ENCODE measurements at places on chromosomes 6 and 20. TPM values are rescaled to one million over a fixed set of nuclear protein-coding genes. Genes with fewer than 3 reads are reported as not detected.

Gene ADTRP
- total RNA-seq, result 49.4 TPM

Gene CST11
- total RNA-seq, result not detected

Gene CST1
- not detected for total RNA-seq

DNA sequence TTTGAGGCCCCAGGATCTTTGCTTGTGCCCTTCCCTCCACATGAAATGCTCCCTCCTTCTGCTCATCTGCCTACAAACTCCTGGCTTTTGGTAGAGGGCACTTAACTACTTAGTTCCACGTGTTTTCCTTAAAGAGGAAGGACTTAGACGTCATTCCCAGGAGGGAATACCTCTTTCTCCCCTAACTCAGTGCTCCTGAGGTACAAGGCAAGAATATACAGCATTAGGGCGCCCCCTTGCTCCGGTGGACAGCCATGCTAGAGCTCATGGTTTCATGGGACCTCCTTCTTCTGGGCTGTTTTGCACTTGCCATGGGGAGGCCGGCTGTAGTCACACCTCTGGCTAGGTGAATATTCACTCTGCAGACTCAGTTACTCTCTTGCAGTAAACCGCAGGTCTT lies 93.8 kb upstream of the LY86 start:
- peak; percentile 74 for DNase-seq

DNA sequence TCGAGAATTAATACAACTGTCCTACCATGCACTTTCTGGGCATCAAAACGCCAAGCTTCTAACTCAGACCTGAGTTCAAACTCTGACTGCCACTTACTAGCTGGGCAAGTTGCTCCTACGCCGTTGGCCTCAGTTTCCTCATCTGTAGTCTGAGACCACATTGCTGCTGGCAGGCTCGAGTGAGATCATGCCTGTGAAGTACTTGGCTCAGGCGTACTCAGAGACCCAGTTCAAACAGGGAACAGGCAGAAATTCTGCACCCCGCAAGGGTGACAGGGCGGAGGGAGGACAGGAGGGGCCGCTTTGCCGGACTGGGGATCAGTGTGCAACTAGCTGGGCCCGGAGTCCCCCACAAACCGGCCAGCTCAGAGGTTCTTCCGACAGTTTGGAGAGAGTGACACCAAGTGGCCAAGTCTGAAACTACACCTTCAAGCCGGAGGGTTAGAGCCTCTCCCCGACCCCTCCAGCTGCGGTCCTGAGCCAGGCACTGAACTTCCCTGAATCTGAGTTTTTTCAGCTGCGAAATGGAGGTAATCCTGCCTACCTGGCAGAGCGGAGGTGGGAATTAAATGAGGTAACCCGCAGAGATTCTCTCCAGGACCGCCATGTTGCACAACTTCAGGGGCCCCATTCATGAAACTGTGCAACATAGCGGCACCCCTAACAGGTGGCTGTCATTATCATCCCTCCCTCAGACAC lies 46.0 kb upstream of the PTPN1 start:
- DNase-seq, result peak; percentile 59

DNA sequence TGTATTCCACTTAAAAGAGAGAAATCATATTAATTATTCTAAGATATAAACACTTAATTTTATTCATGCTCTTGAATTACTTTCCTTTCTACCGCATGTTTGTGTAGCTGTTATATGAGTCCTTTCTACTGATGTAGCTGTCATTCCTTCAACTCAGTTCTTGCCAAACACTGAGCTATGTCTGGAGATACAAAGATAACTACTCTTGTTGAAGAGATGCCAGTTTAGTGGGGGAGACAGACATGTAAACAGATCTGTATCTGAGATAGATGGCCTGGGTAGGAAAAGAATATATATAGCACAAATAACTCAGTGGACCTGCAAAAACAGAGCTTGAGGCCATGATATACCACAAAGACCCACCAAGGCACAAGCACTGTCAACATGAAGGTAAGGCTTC lies 157.3 kb downstream of the BTBD9 start:
- no peak for DNase-seq

DNA sequence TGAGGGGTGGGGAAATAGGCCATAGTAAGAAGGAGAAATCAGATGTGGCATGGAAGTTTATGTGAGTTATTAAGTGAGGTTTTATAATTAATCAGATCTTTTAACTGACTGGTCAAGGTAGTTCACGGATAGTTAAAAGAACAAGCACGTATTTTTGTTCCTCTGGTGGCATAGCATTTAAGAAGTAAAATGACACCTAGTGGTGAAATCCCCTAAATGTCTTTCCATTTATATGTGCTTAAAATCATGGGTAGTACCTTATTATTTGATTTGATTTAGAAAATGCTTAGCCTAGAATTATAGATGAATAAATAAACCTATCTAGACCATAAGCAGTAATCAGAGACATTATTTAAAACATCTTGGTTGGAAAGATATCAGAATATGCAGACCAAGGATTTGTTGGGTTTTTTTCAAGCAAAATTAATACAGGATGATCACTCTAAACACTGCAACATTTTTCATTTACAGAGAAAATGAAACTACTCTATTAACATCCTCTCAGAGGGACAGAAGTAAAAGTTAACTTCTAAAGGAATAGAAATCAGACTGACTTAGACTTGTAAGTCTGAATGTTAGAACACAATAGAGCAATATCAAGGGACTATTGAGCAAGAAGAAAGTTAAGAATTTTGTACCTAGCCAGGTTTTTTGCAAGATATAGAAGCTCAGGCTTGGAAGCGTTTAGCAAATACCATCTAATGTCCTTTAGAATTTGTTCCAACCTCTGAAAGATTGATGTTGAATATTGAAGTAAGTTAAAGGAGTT lies 81.1 kb downstream of the STXBP5 start:
- no peak for DNase-seq

GRCh38 chr20:53176134-53176533 lies 204.0 kb downstream of the TSHZ2 start:
- no peak for DNase-seq

Gene PEX3
- total RNA-seq, result 11.9 TPM

Gene DSP
- total RNA-seq, result not detected

Gene MDFI
- total RNA-seq, result not detected

Gene NKAPL
- 0.12 TPM for total RNA-seq

GRCh38 chr6:32050562-32050961 lies 12.3 kb downstream of the CYP21A2 start:
- no peak for DNase-seq

GRCh38 chr6:16019462-16019861 lies 109.4 kb upstream of the MYLIP start:
- no peak for DNase-seq

Gene C6orf15
- total RNA-seq, result not detected

GRCh38 chr6:27452496-27452897 lies 20.4 kb downstream of the ZNF184 start:
- DNase-seq, result no peak

Gene LRRN4
- total RNA-seq, result not detected

- peak; percentile 7 for DNase-seq
Measured at GRCh38 chr6:90719321-90720195, 132.7 kb upstream of the MAP3K7 start.

GRCh38 chr6:164097551-164098398 lies 683.3 kb downstream of the QKI start:
- DNase-seq, result no peak

DNA sequence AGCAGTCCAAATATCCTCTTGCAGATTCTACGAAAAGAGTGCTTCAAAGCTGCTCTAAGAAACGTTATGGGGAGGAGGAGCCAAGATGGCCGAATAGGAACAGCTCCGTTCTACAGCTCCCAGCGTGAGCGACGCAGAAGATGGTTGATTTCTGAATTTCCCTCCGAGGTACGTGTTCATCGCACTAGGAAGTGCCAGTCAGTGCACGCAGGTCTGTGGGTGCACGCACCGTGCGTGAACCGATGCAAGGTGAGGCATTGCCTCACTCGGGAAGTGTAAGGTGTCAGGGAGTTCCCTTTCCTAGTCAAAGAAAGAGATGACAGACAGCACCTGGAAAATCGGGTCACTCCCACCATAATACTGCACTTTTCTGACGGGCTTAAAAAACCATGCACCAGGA lies 272.1 kb upstream of the DEFB115 start:
- DNase-seq, result no peak

Gene DEFB110
- not detected for total RNA-seq

GRCh38 chr20:48791014-48791413 lies 36.8 kb downstream of the PREX1 start:
- DNase-seq, result no peak

All from activated naive CD4-positive, alpha-beta T cell treated with anti-CD3 and anti-CD28 coated beads for 36 hours (primary cell).